ENCODE measurements at places on chromosomes 16 and 17. TPM values are rescaled to one million over a fixed set of nuclear protein-coding genes. Genes with fewer than 3 reads are reported as not detected.

CXCL16 gene
- 11.6 TPM for total RNA-seq

REXO5 gene
- 3.9 TPM for total RNA-seq

DNASE1L2 gene
- total RNA-seq, result 1.1 TPM

SLC5A11 gene
- 0.12 TPM for total RNA-seq

NTN1 gene
- 117 TPM for total RNA-seq

Measured in gastroesophageal sphincter (tissue), 4 donors.